Neuronal stem cell (in vitro differentiated cells): ENCODE measurements at places on chromosomes 6 and 20.

DNA sequence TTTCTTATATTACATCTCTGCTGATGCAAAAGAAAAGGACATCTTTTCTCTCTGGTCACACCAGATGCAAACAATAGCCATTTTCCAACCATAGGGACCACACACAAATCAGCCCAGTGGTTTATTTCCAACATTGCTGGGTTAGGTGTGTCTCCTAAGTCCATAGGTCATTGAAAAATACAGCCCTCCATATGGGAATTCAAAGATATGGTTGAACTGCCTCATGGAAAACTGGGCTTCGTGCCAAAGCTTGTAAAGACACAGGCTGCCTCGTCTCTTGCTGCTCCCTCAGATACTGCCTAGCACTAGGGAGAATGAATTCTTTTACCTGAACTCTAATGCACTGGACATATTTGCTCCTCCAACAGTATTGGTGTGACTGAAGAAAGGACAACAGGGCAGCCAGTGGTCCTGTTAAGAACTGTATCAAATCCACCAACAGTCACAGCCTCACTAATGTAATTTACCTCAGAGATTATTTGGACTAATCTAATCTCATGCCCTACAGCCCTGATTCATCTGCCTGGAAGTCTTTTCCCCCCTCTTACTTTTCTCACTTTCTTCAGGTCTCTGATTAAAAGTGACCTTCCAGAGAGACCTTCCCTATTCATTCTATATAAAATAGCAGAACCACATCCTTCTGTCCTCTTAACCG is 48.3 kb upstream of the TBC1D32 start:
- no peak for DNase-seq

- DNase-seq, result no peak
Observed at GRCh38 chr6:105786890-105787655, 299.1 kb upstream of the PRDM1 start.

- DNase-seq, result peak; percentile 6
Observed at GRCh38 chr6:90611543-90612312, 24.9 kb upstream of the MAP3K7 start.

DNA sequence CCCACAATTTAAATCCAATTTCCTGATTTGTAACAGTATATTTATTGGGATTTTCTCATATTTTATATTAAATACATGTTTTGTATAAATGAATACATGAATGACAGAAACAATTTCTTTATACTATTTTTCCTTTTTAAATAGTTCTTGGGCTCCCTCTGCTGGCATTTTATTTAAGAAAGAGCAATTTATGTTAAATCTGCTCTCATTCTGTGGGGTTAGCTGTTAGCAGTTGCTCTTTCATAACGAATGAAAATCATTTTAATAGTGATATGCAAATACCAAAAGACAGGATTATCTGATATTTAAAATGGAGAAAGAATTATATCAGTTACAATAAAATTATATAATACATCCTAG is 118.3 kb downstream of the RALGAPA2 start:
- peak; percentile 5 for DNase-seq

- DNase-seq, result no peak
Observed at GRCh38 chr20:11331096-11331495, 586.6 kb upstream of the BTBD3 start.

DNA sequence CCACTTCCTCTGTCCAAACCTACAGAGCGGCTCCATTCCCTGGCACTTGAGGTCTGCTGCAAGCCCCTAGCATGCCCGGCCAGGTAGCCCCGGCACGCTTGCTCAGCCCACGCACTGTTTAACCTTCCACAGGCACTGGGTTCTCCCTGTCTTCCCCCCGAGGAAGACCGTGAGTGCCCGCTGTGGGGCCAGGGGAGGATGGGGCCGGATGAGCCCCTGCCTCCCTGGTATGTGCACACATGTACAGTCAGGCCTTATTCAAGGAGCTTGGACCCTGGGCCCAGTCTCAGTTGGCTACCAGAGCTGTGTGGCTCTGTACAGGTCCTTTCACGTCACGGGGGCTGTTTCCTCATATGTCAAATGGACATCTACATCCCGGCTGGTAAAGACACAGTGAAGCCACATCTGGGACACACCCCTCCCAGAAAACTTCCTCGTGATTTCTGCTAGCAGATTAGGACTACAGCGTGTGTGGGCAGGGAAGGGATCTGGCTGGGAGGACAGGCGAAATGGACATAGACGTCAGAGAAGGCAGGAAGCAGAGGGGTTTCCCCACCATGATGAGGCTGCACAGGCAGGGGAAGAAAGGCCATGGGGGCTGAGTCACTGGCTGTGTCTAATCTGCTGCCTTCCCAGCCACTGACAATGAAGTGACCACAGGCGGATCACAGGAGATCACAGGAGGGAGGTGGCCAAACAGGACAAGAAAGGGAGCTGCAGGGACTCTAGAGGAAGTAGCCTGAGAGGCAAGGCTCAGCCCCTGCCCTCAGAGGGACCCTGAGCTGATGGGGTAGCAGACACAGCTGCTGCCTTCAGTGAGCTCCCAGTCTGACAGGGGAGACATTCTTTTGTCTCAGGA is 62.9 kb downstream of the MRPL14 start:
- no peak for DNase-seq

DNA sequence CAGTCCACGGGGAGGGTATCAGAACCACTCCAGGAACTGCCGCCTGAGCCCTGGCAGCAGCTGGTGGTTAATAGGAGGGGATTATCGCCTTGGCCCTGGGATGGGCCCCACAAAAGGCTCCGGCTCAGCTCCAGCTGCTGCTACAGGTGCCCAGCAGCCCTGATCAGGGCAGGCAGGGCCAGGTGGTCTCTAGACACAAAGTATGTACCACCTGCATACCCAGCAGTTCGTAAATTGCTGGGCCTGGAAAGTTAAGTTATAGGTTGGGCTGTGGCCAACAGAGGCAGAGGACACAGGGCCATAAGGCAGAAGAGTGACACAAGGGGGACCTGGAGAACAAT is 35.1 kb downstream of the RRBP1 start:
- no peak for DNase-seq

- no peak for DNase-seq
Observed at GRCh38 chr6:30720738-30721197, 616 bp downstream of the TUBB start.

DNA sequence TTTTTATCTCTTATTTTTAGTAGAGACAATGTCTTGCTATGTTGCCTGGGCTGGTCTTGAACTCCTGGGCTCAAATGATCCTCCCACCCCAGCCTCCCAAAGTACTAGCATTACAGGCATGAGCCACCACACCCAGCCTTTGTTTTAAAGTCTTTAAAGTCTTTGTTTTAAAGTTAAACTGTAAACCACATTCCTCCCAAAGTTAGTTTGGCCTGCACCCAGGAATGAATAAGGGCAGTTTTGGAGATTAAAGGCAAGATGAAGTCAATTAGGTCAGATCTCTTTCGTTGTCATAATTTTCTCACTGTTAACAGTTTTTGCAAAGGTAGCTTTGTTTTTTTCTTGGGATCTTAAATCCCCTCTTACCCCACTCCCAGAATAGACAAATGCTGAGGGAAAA is 63.8 kb downstream of the UBR2 start:
- DNase-seq, result no peak

GRCh38 chr6:108655806-108656651 is 95.3 kb downstream of the FOXO3 start:
- DNase-seq, result no peak

- no peak for DNase-seq
Observed at GRCh38 chr6:80508885-80509630, 402.6 kb downstream of the BCKDHB start.

GRCh38 chr6:169427856-169428255 is 174.2 kb upstream of the THBS2 start:
- peak; percentile 56 for DNase-seq

- DNase-seq, result no peak
Observed at GRCh38 chr6:169454872-169455204, 201.2 kb upstream of the THBS2 start.

DNA sequence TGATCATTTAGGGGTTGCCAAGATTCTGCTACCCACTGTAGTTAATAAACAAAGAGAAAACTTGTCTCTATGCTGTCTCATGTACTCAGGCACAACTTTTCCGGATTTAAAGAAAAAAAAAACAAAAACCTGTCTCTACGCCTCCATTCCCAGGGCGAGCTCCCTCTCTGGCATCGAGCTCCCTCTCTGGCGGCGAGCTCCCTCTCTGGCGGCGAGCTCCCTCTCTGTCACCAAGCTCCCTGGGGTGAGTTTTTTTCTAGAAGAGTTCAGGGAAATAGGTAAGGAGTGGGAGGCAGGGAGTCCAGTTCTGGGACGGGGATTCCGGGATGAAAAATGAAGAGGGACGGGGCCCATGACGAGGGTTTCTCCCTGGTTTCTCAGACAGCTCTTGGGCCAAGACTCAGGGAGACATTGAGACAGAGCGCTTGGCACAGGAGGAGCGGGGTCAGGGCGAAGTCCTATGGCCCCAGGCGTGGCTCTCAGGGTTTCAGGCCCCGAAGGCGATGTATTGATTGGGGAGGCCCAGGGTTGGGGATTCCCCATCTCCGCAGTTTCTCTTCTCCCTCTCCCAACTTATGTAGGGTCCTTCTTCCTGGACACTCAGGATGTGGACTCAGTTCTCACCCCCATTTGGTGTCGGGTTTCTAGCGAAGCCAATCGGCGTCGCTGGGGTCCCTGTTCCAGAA is 16.5 kb upstream of the HLA-A start:
- no peak for DNase-seq

DNA sequence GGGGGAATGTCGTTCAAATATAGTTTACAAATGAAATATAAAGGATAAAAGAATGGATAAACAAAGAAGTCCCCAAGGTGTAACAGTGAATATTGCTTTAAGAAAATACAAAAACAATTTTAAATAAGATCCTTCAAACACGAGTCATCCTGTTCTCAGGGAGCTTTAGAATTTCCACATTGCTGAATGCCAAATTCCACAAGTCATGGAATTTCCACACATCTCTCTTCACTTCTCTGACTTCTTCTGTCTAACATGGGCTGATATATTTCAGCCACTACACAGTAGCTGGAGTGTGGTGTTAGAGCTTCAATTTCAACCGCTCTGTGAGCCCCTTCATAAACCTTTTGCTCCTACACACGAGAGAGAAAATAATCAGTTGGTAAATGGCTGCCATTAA is 28.0 kb downstream of the IL22RA2 start:
- no peak for DNase-seq

- no peak for DNase-seq
Observed at GRCh38 chr6:85826997-85827396, 184.3 kb upstream of the SYNCRIP start.

- DNase-seq, result no peak
Observed at GRCh38 chr6:42963855-42964605, 3.5 kb downstream of the GNMT start.

- no peak for DNase-seq
Observed at GRCh38 chr20:5172903-5173463, 46.2 kb downstream of the CDS2 start.

GRCh38 chr6:134177236-134177635 is 124.8 kb upstream of the SLC2A12 start:
- no peak for DNase-seq

- DNase-seq, result no peak
Observed at GRCh38 chr6:125519367-125519766, 217.6 kb upstream of the HDDC2 start.
